CD4-positive, alpha-beta T cell treated with Interleukin-15 for 4 hours (primary cell): ENCODE measurements at places on chromosomes 5 and 9.

GRCh38 chr9:94554078-94554438 is 825 bp upstream of the PCAT7 start:
- DNase-seq: no peak

DNA sequence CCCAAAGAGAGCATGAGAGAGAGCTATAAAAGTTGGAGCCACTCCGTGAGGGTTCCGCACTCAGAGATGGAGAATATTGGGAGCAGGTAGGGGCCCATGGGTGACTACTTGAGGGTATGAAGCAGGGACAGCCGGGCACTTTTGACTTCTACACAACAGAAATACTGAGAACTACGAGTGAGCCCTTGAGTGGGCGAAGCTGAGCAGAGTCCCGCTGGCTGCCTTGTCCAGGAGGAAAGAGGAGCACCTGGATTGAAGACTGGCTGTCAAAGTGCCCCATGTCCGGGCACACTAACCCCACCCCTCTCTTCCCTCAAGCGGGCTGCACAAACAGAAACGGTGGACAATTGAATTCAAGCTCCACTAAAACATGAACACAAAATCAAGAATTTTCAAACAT is 33.6 kb downstream of the FYB1 start:
- no peak for DNase-seq

GRCh38 chr5:128498844-128499455 is 39.1 kb downstream of the FBN2 start:
- no peak for DNase-seq

- no peak for DNase-seq
Measured at GRCh38 chr5:173299820-173300219, 28.4 kb downstream of the STC2 start.

DNA sequence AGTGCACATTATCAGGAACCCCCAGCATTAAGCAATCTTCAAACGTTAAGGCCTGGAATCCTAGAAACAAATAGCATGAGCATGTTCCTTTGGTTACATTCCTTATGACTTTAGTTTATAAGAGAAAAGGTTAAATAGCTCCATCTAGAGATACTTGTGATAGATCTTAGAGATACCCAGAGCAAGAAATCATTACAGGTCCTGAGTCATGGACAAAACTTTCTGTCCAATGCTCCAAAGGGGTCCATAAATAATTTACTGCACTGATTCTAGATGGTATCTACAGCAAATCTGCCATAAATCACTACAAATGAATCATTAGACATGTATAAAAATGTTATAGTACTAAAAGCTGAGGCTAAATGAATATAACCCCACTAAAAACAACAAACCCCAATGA is 139.6 kb downstream of the HTR1A start:
- DNase-seq: no peak

DNA sequence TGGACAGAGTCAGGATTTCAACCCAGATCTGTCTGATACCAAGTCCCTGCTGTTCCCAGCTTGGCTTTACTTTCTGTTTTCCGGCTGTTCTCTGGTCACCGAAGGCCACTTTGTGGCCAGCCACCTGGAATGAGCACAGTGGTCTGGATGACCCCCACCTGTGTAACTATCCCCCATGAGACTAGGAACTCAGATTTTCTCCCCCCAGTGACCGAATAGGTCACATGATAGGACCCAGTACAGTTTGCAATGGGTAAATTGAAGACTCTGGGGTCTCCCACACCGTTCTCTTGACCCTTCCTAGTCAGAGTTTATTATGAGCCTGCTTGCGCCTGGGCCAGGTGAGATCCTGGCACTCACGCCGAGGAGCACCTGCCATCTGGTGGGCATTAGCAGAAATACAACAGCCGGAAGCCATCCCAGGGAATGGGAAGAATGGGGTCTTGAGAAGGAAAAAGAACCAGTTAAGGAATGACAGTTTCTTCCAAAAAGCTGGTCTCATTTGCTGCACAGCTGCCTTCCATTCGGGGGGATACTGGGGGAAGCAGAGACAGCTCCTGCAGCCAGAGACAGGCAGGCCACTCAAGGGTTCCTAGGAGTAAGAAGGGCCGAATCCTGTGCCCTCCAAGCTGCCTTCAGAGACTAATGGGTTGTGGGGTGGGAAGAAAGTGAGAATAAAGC is 7.1 kb downstream of the PHYHD1 start:
- peak; percentile 61 for DNase-seq

DNA sequence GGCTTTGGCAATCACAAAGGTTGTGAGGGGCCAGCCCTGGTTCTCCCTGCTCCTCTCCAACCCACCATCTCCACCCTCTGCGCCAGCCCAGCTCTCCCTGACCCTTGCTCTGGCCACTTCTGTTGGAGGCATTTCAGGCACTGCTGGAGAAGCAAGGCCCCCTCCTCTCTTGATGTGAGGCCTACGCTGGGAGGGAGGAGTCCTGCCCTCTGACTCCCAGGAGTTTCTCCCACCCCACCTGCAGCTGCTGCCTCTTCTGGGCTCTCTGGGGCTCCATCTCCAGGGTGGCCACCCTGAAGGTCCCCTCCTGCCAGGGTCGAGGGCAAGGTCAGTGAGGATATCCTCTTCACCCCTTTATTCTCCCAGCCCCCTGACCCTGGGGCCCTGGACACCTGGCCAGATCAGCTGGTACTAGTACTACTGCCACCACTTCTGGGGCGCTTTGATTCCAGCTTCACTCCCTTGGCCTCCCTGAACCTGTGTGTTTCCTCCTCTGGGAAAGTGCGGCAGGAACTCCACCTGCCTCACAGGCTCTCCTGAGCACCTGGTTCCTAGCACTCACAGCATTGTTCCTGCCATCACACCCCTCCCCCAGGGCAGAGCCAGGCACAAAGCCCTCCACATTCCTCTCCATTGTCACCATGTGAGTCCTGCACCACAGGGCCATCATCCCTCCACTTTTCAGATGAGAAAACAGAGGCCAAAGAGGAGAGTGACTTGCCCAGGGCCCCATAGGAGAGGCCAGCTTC is 23.8 kb upstream of the TDRD7 start:
- no peak for DNase-seq

- DNase-seq: no peak
Measured at GRCh38 chr9:107465467-107466451, 23.8 kb downstream of the KLF4 start.

DNA sequence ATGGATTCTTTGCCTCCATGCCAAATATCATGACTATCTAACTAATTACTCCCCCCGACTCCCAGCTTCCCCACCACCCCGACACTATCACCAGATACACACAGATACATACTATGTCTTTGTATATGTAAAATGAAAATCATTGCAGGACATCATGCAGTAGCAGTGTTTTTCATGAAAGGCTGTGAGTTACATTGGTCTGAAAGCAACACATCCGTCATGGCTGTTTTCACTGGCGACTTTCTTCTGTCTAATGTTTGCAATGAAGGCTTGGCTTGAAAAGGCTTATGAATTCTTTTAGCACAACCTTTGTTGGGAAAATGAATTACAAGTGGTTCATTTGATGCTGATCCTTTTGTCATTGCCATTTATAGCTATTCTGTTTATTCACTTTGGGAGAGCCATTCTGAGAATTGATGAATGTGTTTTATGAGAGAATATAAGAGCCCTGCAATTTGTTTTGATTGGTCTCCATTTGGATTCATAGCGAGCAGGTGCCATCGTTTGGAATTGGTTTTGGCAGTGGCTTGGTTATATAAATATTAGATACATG is 103.4 kb downstream of the PIP5K1B start:
- DNase-seq: no peak

GRCh38 chr9:34571481-34571810 is 18.1 kb downstream of the CNTFR start:
- DNase-seq: no peak

GRCh38 chr5:144742361-144742760 is 571.7 kb downstream of the KCTD16 start:
- DNase-seq: no peak

DNA sequence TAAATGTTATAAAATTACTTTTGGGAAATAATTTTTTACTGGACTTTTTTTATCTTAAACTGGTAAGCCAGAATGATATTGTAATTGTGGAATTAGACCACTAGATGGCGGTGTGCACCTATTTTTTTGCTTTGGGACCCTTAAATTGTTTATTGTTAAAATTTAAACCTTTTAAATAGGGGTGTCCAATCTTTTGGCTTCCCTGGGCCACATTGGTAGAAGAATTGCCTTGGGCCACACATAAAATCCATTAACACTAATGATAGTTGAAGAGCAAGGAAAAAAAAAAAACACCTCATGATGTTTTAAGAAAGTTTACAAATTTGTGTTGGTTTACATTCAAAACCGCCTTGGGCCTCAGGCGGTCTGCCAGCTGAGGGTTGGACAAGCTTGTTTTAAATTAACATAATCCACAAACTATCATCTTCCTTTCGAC is 28.4 kb upstream of the GADD45G start:
- peak; percentile 58 for DNase-seq

- DNase-seq: no peak
Measured at GRCh38 chr5:6225121-6225607, 153.2 kb downstream of the MED10 start.

- DNase-seq: no peak
Measured at GRCh38 chr5:101535626-101536025, 632.5 kb upstream of the ST8SIA4 start.

DNA sequence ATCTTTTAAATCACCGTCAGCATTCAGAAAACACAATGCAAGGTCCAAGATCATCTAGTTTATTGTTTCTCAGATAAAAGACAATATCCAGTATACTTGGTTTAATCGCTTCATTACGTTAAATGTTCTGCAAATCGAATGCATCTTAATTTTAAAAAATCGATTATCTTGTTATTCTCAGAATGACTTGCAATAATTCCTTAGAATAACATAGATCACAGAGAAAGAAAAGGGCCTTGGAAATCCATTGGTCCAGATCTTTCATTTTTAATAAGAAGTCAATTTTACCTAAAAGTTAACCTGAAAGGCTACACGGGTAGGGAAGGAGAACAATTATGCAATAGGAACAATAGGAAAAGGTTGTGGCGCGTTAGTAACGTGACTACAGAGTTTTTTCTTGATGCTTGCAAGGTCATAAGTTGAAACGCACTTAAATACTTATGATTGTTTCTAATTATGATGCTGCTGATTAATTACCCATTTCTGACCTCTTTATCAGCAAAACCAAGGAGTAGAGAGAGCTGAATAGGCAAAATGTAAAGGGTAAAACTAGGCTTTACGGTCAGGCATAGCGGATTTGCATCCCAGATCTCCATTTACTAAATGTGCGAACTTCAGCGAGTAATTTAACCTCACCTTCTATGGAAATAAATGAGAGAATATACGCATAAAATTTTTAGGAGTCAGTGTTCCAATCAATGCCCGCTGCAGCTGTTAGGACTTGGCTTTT is 769 bp upstream of the LYRM7 start:
- DNase-seq: no peak

GRCh38 chr5:52769061-52769460 is 18.7 kb upstream of the ITGA1 start:
- DNase-seq: no peak

DNA sequence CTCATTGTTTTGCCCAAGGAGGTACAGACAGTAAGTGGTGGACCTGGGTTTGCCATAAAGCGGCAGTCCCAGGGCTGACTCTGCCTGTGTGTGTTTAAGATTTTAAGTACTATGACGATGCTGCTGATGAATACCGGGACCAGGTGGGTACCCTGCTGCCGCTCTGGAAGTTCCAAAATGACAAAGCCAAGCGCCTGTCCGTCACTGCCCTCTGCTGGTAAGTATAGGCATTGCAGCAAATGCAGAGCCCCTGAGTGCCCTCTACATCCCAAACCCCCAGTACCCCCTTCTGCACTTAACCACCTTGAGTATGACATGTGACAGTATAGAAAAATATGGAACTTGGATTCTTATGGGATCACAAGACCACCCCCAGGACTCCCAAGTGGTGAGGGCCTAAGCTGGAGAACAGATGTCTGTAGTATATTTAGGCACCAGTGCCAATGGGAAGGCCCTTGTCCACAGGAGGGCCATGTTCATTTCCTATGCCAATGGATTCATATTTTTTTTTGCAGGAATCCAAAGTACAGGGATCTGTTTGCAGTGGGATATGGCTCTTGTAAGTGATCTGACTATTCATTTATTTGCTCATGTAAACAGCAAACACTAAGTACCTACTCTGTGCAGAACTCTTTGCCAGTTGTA is 22.0 kb downstream of the ENHO start:
- peak; percentile 72 for DNase-seq

- DNase-seq: peak; percentile 4
Measured at GRCh38 chr9:99231711-99232110, 9.6 kb downstream of the SEC61B start.
